ENCODE measurements at places on chromosomes 16 and 17.

DNA sequence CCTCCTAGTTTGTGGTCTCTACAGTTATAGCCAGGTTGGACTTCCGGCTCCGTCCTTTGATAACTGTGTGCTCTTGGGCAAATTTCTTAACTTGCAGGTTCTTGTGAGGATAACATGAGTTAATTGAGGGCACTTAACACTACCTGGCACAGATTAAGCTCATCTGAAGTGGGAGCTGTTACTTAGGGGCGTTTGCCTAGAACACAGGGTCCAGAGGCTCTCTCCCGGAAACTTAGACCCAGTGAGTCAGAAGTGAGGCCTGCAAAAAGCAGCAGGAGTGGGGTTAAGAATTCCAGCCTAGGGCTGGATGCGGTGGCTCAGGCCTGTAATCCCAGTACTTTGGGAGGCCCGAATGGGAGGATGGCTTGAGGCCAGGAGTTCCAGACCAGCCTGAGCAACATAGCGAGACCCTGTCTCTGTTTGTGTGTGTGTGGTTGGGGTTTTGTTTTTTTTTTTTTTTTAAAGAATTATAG is 1.4 kb downstream of the MVP start:
- DNase-seq = no peak

DNA sequence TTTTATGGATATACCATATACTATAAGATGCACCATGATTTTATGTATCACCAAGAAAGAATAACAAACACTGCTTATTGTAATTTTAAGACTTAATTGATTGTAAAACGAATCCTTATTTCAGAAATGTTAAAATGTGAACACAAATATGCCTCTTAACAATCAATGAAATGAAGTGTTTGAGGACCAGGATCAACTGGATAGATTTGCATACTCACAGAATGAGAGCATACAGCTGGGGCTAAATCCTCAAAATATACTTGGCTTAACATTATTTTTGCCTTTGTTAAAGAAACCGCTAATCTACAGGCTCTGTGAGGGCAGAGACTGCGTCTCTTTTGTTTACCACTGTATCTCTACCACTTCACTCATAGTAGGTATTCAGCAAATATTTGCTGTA is 93.6 kb downstream of the SPACA3 start:
- no peak for DNase-seq

- DNase-seq = no peak
These were observed 391.4 kb upstream of the MAF start for GRCh38 chr16:79991969-79992368.

DNA sequence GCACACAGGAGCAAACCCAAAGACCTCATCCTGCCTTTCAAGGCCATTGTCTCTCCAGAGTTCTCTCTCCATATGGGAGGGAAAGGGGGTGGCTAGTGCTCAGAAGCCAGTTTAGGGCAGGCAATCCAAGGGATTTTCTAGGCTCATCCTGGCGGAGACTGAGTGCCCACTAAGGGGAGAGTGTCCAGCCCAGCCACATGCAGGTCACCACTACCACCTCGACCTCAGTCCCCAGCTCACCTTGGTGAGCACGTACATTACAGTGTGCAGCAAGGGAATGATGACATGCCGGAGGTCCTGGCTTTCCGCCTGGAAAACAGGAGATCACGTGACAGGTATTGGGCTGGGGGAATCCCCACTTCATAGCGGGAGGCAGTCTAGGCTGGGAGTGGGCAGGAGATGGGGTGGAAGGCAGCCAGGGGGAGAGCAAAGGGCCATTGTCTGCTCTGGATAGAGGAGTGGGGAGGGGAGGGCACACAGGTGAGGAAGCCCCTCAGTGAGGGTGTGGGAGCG is 29.9 kb downstream of the PIK3R6 start:
- DNase-seq = no peak

DNA sequence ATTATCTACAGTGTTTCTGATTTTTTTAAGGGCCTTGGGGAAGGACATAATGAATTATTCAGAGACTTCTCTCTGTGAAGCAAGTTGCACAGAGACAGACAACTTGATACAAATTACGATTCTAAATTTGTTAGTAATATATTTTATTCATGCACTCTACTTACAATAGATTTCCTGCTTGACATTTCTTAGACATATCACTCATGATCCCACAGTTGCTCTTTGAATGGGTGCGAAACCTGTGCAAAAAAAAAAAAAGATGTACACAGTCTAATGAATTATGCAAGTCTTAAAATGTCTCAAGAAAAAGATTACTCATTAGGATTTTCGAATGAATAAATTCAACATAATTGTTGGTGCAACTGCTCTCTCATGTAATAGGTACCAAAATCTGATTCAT is 254.8 kb downstream of the PRKCA start:
- DNase-seq = no peak

DNA sequence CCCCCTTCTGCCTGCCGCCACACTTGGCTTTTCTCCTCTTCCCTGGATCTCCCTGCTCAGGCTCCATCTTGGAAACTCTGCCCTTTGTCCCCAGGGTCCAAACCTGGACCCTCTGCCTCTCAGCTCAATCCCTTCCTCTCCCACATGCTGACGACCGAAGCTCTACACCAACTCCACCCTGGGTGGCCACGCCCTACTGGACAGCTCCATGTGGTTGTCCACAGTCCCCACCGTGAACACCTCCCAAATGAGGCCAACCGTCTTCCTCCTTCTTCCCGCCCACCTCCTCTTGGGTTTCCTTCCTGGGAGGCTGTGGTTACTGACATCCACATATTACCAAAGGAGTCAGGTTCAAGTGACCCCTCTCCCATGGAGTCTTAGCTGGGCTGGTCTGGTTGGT is 22.6 kb upstream of the MLKL start:
- DNase-seq = no peak

DNA sequence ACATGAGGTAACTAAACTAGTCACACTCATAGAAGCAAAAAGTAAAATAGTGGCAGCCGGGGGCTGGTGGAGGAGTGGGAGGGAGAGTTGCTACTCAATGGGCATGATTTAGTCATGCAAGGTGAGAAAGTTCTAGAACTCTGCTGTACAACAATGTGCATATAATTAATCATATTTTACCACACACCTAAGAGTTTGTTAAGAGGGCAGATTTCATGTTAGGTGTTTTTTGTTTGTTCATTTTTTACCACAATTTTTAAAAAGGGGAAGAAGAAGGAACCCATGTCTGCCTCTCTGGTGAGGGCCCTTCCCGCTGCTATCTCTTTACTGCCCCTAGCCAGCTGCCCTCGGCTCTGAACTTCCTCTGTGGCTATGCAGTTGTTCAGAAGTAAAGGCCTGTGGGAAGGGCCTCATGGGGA is 11.2 kb downstream of the CD300LB start:
- no peak for DNase-seq

DNA sequence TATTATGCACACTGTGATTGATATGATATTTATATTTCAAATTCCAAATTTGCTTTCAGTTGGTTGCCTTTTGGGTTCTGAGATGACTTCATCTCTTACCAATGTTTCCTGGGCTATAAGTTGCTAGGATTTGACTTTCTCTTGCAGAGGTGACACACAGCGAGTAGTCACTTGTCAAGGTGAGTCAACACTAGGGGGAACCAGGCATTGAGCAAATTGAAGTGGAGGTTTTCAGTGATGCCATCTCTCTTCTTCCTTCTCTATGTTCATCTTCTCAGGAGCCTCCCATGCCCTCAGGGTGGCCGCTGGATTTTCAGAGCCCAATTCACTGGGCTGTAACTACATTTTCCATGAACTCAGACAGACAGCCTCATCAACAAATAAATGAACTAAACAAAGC is 6.0 kb upstream of the CPD start:
- peak; percentile 65 for DNase-seq

GRCh38 chr17:36475346-36475970 is 11.0 kb upstream of the ZNHIT3 start:
- no peak for DNase-seq

GRCh38 chr16:54006693-54007092 is 279.9 kb downstream of the IRX3 start:
- no peak for DNase-seq

GRCh38 chr16:10297341-10298006 is 88.4 kb upstream of the ATF7IP2 start:
- peak; percentile 92 for DNase-seq

GRCh38 chr16:58913456-58913855 is 179.3 kb upstream of the GOT2 start:
- DNase-seq = no peak

Data from Karpas-422 (cell line).